Left lung (tissue), 14 donors: ENCODE measurements at places on chromosomes 4 and X.
A peak's percentile ranks its signal among the peaks of the same experiment; 100 is the strongest.

DNA sequence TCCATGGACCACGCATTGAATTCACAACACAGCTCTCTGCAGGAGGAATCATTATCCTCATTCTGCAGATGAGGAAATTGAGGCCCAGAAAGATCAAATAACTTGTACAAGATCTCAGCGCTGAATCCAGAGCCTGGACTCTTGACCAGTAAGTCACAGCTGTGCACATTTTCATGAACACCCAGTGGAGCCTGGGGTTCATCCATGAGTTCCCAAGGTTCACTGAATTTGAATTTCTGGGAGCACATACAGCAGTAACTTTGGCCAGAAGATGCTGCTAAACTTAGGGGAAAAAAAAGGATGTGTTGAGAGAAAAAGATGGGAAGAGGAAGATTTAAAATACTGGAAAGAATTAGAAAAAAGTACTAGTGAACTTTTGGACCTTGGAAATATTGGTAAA, 218.7 kb upstream of the PPARGC1A start:
- no peak for DNase-seq

DNA sequence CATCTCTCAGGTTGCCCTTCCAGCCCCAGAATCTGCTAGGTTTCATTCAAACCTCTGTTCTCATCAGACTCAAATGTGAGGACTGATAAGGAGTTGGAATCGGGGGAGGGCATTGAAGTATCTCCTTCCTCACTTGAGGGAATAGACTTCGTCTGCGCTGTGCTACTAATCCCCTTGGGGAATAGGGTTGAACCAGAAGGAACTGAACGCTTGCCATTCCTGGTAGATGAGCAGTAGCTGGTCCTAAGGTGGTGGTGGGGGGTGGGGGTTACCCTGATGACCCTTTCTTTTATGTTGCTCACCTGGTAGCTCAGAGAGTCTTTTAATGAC, 692 bp upstream of the SLC9A7 start:
- no peak for DNase-seq

- no peak for DNase-seq
Measured at GRCh38 chrX:13597874-13598273, 28.5 kb downstream of the EGFL6 start.

DNA sequence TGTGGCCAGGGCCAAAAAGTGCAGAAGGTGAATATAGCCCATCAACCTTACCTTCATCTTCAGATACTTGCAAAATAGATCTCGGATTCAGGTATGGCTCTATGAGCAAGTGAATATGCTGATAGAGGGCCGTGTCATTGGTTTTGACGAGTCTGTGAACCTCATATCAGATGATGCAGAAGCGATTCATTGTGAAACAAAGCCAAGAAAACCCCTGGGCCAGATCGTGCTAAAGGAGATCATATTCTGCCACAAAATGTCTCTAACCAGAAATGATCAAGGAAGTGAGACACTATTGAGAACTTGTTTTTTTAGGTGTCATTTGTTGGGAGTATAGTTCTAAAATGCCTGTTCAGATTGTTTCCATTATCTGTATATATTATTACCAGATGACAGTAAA, 48.3 kb downstream of the PDK3 start:
- DNase-seq, result no peak

- DNase-seq, result no peak
Measured at GRCh38 chrX:48833542-48834138, 1.8 kb downstream of the PCSK1N start.

- no peak for DNase-seq
Measured at GRCh38 chr4:88353324-88353723, 25.3 kb upstream of the HERC6 start.

GRCh38 chr4:176817204-176817603, 24.5 kb upstream of the VEGFC start:
- no peak for DNase-seq

DNA sequence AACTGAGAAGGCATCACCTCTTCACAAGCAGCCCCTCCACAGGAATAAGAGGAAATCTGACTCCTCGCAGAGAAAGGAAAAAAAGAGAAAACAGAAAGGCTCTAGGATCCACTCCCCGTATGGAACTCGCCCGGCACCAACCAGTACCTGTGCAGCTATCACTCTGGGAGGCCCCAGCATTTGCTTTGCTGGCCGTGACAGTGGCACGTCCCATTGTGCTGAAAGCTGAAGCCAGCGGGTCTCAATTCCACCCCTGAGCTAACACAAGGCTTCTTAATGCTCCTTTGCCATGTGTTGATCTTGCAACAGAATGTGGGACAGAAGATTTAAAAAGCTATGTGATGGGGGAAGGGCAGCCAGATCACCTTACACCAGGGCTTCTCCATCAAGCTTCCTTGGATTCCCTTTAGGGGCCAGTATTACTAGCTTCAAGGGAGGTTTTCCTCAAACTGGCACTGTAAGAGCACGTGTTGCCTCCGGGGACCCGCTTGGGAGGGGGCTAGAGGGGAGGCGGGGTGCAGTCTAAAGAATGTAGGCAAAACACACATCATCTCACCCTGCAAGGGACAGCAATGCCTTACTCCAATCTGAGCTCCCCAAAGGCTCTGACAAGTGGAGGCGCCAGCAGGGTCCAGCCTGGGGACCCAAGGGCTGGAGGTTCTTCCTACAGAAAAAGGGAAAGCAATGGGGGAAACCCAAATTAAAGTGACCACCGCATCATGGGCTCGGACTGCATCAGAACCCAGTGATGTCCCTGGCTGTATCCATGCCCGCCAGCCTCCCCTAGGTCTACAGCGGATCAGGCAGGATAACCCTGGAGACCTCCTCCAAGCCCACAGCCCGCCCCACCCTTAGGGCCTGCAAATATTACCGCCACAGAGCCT, 1.2 kb downstream of the USP46 start:
- DNase-seq, result peak; percentile 35
